ENCODE measurements at places on chromosomes 2 and 18. TPM values are rescaled to one million over a fixed set of nuclear protein-coding genes. Genes with fewer than 3 reads are reported as not detected.

Gene CDH19
- 1.8 TPM for polyA plus RNA-seq

Gene RESP18
- 6.6 TPM for polyA plus RNA-seq

Gene DNAJB2
- polyA plus RNA-seq = 163 TPM

Gene ALPI
- not detected for polyA plus RNA-seq

Data from spinal cord (tissue), 10 donors.